ENCODE measurements at places on chromosomes 3 and 15.
A peak's percentile ranks its signal among the peaks of the same experiment; 100 is the strongest.

- DNase-seq: no peak
Measured at GRCh38 chr3:152421162-152421561, 152.4 kb downstream of the MBNL1 start.

- DNase-seq: no peak
Measured at GRCh38 chr15:56798639-56799038, 65.3 kb upstream of the ZNF280D start.

DNA sequence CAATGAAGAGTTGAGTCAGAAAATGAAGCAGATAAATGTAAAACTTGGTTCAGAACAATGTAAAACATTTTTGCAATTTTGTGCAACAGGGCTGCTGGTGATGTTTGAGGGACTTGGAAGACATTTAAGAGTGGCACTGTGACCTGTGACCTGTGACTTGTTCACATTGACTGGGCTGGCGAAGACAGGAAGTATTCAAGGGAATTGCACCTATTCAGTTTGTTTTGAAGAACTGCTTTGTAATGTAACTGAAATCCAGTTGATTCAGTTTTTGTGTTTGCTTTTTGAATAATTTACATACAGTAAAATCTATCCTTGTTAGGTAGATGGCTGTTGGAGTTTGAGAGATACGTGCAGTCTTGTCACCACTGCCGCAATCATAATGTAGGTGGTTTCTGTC, 35.4 kb downstream of the MCTP2 start:
- no peak for DNase-seq

GRCh38 chr3:24582431-24583403, 88.1 kb upstream of the THRB start:
- DNase-seq: no peak

- DNase-seq: no peak
Measured at GRCh38 chr3:139994891-139995290, 59.9 kb downstream of the CLSTN2 start.

- no peak for DNase-seq
Measured at GRCh38 chr3:171094411-171094810, 67.9 kb upstream of the SLC2A2 start.

DNA sequence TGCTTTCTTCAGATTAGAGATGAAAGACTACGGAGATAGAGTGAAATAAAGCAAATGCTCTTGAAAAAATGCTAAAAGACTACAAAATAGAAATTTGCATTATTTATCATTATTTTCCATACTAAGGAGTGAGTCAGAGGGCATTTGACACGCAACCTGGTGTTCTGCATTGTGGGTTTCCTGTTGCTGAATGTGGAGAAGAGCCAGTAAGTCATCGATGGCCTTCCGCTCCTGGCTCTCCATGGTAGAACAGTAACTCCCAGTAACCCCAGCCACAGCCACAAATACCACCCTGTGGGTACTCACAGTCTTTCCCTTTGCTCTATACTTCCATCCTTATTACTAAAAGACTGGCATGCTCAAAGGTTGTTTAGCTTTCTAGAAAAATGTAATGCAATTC, 61.5 kb downstream of the CGGBP1 start:
- DNase-seq: peak; percentile 1

GRCh38 chr3:160893207-160893606, 137.2 kb downstream of the PPM1L start:
- no peak for DNase-seq

- DNase-seq: no peak
Measured at GRCh38 chr15:51382787-51383186, 41.3 kb downstream of the GLDN start.

DNA sequence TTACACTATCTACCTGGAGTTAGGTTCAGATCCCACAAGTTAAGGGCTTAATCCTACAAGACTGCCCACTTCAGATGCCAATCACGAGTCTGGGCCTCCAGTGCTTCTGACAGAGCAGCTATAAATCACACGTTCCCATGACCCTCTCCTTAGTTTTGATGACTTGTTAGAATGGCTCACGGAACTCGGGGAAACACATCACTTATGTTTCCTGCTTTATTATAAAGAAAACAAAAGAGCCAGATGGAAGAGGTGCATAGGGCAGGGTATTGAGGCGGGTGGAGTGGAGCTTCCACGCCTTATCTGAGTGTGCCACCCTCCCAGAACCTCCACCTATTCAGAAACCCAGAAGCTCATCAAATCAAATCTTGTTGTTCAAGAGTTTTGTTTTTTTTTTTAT, 170.8 kb downstream of the MOBP start:
- DNase-seq: no peak

GRCh38 chr15:62403164-62403809, 238.2 kb upstream of the C2CD4B start:
- DNase-seq: no peak

DNA sequence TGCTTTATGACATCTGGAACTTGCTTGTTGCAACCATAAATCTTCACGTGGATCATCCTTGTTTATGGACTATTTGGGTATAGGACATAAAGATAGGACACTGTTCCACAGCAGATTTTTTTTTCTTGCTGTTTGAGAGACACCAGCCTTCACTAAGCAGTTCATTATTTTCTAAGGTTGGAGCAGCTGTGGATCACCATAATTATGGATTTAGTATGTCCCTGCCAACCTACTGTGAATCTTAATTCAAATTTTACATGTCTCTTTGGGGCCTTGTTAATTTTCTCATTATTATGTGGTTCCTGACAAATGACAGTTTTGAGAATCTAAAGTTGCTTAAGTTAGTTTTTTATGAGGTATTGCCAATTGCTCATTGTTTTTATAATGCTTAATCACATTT, 161.2 kb downstream of the B3GALNT1 start:
- no peak for DNase-seq

GRCh38 chr15:87732976-87733375, 523.6 kb downstream of the NTRK3 start:
- DNase-seq: no peak

GRCh38 chr3:18012933-18013332, 270.5 kb upstream of the TBC1D5 start:
- no peak for DNase-seq

Measured in stimulated activated CD4-positive, alpha-beta T cell treated with anti-CD3 and anti-CD28 coated beads, TNF-alpha, amount 100 ng/mL, for 4 hours (primary cell).